ENCODE measurements at places on chromosomes 16 and 17.

DNA sequence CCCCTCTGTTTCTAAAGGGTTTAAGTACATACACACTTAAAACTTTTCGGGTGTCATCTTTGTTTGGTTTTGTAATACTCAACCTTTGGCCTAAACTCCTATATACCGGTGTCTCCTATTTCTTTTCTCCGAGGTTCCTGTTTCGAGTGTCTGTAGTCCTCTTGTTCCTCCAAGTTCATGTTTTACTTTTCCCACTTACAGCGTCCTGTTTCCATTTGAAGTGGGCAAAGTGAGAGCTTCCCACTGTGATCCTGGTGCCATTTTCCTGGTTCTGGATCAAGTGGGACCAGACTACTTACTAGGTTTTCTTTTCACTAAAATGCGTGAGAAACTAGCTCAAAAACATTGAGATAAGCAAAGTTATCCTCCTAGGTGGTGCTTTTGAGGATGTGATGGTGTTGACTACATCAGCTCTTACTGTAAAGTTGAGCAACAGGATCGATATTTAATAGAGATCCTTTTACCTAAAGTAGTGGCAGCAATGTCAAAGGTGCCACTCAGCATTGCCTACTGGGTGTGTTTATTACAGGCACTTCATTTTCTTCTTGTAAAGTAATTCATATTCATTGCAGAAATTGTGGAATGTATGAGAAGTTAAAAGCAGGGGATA lies 1.3 kb downstream of the PSMD3 start:
- no peak for DNase-seq

- DNase-seq, result no peak
These were observed 24.1 kb downstream of the SLC6A4 start for GRCh38 chr17:30211371-30211770.

GRCh38 chr16:10965440-10966061 lies 21.2 kb downstream of the CLEC16A start:
- DNase-seq, result no peak

DNA sequence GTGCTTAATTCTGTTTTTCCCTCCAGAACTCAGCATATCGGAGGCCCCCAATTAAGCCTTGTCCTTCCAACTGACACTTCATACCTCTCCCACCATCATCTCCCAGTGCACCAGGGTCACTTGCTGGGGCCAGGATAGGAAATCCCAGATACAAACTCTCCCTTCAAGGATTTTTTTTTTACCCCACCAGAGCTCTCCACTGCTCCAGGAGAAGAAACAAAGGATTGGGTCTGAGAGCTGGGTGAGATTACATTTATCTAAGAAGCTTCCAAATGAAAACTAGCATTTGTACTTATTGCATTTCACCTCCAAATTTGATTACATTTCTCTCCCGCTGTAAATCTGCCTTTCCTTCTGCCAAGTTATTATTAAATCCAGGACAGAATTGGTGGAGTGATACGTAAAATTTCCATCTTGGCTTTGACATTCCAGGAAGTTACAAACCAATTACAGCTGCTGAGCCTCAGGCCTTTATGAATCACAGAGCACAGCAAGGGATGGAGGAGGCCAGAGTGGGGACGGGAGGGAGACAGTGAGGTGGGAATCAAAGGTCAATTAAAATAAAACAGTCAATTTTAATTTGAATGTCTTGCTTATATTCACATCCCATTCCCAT lies 123.5 kb downstream of the USP31 start:
- no peak for DNase-seq

GRCh38 chr17:55330344-55330933 lies 65.7 kb downstream of the HLF start:
- no peak for DNase-seq

DNA sequence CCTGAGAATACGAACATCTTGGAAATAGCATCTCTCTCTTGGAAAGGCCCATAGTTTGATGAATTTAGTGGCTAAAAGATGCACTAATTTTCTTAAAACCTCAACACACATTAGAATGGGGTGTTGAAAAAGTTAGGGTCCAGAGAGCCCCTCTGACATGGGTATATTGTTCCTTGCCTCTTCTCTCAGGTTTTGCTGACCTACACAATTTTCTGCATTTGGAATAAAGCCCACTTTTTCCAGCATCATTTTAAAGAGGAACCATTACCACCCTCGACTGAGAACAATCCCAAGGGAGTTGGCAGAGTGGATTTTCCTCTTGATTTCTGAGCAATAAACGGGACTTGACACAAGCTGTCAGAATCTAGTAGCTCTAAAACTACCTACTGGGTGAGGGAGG lies 156.1 kb downstream of the PMP22 start:
- no peak for DNase-seq

GRCh38 chr17:63832455-63832854 lies 5.0 kb upstream of the FTSJ3 start:
- no peak for DNase-seq

DNA sequence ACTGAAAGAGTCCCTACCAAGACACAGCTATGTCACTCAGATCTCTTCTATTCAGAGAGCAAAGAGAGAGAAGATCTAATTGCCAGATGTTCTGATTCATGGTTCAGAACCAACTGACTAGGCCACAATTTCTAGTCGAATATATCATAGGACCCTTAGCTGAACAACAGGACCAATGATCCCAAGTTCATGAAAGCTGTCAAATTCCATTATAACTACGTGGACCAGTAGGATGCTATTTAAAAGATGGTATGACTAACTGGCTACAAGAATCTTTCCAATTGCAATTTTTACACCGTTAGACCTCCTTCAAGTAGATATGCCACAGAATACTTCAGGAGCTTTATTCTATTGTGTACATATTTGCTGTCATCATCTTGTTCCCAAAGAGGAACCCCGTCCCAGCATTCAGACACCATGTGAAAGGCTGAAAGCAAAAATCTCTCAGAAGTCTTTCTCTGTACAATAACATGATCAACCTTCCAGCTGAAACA lies 26.0 kb downstream of the DCUN1D3 start:
- DNase-seq, result no peak

GRCh38 chr16:31206776-31207175 lies 4.2 kb upstream of the PYCARD start:
- DNase-seq, result no peak

GRCh38 chr17:77349976-77350830 lies 209.4 kb downstream of the SEC14L1 start:
- no peak for DNase-seq

DNA sequence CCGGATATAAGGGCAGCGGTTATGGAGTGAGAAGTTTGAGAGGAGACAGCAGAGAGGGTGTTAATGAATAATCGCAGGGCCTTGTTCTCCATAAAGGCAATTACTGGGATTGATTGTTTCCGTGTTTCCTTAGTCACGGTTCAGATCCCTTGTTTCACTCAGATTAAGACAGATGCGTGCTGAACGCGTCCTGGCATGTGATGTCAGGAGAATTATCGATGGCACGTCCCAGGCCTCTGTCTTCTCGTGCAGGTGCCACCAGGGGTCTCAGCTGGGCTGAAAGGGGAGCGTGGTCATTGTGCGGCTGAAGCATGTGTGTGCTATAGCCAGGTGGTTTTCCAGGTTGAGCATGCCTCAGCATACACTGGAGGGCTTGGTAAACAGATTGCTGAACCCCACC lies 142.4 kb upstream of the NOL11 start:
- peak; percentile 57 for DNase-seq

- no peak for DNase-seq
These were observed 45.3 kb downstream of the GLG1 start for GRCh38 chr16:74561626-74562025.

DNA sequence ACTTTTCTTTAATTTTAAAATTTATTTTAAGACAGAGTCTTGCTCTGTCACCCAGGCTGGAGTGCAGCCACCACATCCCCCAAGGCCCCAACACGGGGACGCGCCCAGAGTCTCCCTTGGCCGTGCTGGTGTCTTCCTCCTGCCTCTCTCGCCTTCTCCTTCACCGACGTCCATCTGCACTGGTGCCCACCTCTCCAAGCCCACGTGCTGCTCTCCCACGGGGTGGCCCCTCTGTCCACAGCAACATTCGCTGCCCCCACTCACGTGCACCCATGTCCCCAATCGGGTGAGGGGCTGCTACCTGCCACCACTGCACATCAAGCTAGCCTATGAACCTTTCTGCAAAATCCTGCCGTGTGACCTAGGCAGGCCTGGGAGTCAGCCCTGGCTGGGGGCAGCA lies 3.1 kb downstream of the TMEM204 start:
- no peak for DNase-seq

GRCh38 chr17:40171750-40172149 lies 5.5 kb upstream of the RAPGEFL1 start:
- DNase-seq, result no peak

DNA sequence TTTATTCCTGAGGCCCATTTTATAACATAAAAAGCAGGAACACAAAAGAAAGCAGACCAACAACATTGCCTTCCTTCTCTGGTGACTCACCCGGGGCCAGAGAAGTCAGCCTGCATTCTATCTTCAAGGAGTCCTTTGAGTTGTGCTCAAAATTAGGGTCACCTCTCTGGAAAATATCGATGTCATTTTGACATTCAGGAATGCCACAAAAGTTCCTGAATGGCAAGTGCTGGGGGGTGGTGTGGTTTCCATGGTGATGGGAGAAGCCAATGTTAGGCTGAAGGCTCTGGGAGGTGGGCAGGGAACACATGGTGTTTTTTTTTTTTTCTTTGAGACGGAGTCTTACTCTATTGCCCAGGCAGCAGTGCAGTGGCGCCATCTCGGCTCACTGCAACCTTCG lies 159.6 kb downstream of the HAPSTR1 start:
- no peak for DNase-seq

DNA sequence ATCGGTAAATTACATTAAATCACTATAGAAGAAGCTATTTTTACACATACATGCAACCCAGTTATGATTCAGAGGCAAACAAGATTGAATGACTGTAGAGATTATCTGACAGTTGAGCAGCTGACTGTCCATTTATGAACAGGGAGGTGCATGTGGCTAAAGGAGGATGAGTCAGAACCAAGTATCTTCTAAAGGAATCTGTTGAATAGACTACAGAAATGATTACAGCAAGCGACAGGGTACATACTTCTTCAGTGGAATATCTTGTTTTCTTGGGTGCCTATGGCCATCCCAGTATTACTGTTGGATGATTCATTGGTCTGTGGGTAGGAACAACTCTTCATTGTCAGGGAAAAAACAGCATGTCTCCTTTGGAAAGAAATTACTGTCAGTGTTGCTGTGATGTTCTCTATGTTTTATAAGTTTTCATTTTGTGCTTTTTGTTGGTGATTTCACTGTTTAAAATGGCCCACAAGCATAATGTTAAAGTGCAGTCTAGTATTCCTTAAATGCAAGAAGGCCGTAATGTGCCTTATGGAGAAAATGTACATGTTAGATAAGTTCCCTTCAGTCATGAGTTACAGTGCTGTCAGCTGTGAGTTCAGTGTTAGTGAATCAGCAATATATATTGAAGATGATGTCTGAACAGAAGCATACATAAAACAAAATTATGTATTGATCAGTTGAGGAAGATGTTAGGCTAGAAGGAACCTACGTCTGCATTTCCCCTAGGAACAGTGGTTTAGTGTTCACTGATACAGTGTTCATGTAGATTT lies 27.0 kb downstream of the CBFB start:
- no peak for DNase-seq

- DNase-seq, result no peak
These were observed 673.6 kb upstream of the CDH8 start for GRCh38 chr16:62709794-62710193.

GRCh38 chr17:27327871-27328270 lies 34.0 kb downstream of the WSB1 start:
- no peak for DNase-seq

- DNase-seq, result no peak
These were observed 198 bp upstream of the SHISA9 start for GRCh38 chr16:12901204-12901596.

- DNase-seq, result no peak
These were observed 1362.0 kb downstream of the CDH8 start for GRCh38 chr16:60674241-60674640.

DNA sequence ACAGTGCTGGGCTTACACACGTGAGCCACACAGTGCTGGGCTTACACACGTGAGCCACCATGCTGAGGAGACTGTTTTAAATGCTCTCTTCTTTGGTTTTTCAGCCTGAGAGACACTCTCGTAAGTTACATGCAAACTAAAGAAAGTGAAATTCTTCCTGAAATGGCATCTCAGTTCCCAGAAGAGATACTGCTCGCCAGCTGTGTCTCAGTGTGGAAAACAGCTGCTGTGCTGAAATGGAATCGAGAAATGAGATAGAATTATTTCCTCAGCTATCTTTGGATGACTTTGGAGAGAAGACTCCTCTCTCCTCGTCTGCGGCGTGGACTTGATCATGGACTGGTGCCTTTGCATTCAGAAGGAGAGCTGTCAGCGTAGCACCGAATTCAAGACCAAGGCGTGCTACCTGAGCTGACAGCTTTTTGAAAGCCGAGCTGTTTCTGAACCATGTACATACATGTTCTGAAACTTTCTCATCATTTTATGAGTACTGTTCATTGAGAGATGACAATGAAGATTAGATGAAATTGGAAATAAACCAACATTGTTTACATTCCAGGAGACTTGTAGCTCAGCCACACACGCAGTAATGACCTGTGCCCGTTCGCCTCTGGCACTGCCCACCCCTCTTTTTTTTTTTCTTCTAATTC lies 21.6 kb upstream of the ENDOV start:
- no peak for DNase-seq

DNA sequence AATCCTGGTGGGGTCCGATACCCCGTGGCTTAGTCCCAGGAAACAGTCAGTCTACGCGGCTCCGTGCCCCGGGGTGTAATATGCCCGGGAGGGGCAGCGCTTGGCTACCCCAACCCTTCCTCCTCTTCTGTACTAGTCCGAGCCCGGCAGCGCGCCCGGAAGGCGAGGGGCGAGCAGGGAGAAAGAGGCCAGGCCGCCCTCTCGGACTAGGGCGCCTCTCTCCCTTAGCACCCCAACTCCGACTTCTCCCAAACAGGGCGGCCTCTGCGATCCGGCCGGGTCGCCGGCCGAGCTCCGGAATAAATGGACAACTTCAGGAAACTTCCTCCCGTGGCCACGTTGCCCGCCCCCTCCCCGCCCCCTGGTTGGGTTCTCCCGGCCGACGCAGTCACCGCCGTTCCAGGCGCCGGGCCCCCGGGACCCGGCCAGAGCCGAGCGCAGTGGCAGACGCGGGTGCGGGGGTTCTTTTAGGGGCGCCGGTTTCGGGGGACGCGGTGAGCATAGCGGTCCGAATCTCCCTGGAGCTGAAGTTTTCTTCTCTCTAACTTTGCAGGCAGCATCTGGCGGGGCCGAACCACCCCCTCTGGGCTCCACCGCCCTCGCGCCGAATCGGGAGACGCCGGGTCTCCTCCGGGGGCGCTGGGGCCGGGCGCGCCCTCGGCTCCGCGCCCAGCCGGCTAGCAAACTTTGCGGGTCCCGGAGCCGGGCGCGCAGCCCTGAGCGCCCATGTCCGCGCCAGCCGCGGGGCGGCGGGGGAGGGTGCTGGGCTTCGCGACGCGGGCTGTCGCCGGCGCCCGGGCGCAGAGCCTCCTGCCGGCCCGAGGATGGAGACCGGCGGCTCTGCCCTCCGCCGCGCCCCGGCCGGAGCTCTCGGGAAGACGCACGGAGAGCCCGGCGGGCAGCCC lies at the start of gene SDK2:
Gene SDK2, minus strand, starts transcription at position 301 of the 905 bp plus-strand sequence. CDS start 357 bp downstream, outside the sequence.
- no peak for DNase-seq
